Activated naive CD4-positive, alpha-beta T cell (primary cell): ENCODE measurements at places on chromosomes 3 and 15.

GRCh38 chr3:121545574-121546455 is at the start of gene POLQ:
POLQ (minus strand) TSS chr3:121545988; CDS start chr3:121545877, 111 bp downstream.
- peak; percentile 72 for DNase-seq

DNA sequence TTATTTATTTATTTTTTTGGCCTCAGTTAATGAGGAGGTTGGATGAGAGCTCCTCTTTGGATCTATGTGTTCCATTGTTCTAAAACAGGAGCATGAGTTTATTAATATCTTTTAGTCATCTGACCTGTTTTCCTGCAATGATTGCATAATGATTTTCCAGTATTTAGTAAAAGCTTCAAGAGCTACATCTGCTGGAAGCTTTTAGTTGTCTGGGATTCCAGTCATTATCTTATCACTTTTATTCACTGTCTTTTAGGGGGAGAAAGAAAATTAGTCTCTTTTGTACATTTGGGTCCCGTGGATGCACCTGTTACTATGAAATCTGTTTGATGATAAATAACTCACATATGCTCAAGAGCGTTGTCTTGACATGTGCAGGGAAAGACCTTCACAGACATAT is 1270.0 kb downstream of the ROBO1 start:
- no peak for DNase-seq

GRCh38 chr3:188158731-188159310 is 4.9 kb downstream of the LPP start:
- no peak for DNase-seq

GRCh38 chr15:83837945-83838571 is 184.1 kb downstream of the ADAMTSL3 start:
- DNase-seq, result no peak

GRCh38 chr15:80937718-80938117 is 51.9 kb downstream of the MESD start:
- no peak for DNase-seq

DNA sequence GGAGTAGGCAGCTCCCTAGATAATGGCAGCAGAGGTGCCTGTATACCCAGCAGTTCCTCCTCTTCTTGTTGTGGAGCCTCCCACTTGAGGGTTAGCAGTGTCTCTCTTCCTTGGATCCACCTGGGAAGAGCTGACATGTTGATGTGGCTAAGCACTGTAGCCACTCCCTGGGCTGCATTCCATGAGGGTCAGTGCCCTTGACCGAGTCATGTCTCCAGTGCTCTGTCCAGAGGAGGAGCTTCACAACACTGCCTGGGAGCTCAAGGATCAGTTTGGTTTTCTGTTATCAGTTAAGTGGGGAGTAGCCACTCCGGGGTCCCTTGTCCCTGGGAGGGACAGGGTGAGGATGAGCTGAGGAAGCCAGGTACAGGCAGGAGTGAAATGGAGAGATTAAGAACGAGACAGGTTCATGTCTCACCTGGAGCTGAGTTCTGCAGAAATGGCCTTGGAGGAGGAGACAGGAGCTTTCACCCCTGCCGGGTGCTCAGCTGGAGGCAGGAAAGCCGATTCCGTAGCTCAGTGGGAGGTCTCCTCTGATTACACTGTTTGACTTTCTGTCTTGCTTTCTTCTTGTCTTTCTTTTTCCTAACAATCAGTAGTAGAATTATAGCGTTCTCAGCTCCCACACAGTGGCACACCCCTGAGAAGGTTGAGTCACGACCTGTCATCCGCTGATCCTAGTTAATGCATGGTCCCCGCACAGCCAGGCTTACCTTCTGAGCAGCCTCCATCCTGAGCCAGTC is 57.9 kb upstream of the SEC22A start:
- DNase-seq, result no peak

GRCh38 chr3:123412076-123412475 is 36.8 kb downstream of the ADCY5 start:
- DNase-seq, result no peak

GRCh38 chr15:40412095-40412759 is 6.6 kb downstream of the IVD start:
- no peak for DNase-seq

- peak; percentile 38 for DNase-seq
These were observed 550 bp downstream of the RPP25 start for GRCh38 chr15:74955796-74956647.

DNA sequence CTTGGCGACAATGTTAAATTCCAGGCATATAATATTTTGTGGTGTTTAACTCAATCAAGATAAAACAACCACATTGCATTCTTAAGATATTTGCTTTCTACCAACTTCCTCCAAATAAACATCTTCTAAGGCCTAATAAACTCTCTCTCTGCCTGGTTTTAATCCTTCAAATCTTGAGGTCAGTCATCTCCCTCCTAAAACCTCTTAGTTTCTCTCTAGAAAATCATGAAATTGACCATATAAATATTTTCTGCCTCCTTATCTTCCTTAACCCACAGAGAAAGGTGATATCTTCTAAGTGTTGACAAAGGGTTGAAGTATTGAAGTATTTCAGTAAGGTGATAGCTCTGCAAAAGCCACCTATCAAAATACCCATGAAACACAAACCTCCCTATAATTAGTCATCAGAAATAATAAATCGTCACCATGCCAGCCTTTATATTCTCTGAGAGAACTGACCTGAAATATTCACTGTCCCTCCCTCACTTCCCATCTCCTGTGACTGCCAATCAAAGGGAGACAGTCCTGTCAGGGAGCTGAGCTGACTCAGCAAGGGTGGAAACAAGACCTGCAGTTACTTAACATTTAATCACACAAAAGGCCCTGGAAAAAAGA is 1261.1 kb downstream of the ROBO1 start:
- DNase-seq, result no peak

DNA sequence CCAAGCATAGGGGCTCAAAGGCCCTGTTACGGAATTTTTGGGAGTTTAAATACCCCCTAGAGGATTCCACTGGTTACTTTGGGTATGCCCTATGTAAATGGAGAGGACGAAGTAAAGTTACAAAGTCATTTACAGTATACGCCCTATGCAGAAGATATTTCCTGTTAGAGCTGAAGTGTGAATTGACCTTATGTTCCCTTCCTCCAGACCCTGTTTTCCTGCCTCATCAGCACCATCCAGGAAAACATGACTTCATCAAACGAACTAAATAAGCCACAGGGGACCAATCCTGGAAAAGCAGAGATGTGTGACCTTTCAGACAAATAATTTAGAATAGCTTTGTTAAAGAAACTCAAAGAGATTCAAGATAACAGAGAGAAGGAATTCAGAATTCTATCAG is 177.4 kb downstream of the SQOR start:
- no peak for DNase-seq

- no peak for DNase-seq
These were observed 93.5 kb downstream of the ADAMTS17 start for GRCh38 chr15:100248236-100248635.

GRCh38 chr3:117565777-117566176 is 856.2 kb downstream of the TUSC7 start:
- DNase-seq, result no peak

DNA sequence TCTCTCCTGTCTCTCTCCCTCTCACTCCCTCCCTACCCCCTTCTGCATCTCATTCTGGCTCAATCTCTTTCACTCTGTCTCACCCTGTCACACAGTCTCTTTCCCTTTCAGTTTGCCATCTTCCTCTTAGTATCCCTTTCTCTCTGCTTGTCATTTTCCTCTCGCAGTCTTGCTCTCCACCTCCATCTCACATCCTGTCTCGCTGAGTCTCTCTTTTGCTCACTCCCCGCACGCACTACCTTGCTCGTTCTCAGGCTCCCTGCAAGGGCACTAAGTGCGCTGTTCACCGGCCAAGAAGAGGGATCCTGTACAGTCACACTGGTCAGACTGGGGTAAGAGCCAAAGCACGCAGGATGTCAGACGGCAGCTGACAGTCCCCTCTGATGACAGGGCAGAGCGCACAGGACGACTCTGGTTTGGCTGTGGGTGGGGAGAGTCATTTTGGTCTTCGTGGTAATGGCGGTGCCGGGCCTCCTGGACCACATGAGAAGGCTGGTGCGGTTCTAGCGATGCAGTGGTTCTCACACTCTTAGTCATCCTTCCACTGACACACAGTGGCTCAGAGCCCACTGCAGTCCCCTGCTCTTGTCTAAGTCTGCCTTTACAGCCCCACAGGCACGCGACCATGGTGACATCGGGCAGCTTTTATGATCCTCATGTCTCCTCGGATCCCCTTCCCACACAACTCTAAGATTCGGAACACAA is 356.8 kb downstream of the FOXP1 start:
- DNase-seq, result peak; percentile 85

DNA sequence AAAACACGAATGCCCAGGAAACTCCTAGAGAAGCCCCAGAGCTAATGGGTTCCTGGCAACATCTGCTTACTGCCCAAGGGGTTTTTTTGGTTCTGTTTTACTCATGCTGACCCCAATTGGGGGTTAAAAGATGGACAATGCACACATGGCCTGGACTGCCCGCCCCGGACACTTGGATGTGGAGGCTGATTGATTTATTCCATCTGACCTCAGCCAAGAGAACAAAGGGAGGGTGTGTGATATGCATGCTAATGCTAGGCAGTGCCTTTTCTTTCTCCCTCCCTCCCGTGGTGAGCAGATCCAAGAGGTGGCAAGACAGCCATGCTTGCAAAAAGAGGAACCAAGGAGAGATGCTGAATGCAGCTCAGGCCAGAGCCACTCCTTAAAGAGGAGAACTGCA is 3.3 kb upstream of the LRTM1 start:
- no peak for DNase-seq

DNA sequence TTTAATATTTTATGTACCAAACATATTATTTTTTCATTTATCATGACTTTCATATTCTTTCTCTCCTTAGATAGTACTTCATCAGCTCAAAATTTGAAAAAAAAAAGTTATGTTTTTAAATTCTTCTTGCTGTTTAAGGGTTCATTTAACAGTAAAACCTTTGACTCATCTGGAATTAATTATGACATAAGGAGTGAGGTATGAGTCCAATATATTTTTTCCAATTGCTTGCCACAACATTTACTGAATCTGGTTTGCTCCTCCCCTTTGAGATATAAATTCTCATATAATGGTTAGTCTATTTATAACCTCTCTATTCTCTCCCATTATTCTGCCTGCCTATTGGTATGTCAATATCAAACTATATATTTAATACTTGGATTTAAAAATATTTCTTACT is 387.8 kb downstream of the TUSC7 start:
- no peak for DNase-seq

- no peak for DNase-seq
These were observed 609 bp upstream of the UROC1 start for GRCh38 chr3:126517986-126518778.

- no peak for DNase-seq
These were observed 33.2 kb downstream of the TRIM69 start for GRCh38 chr15:44769521-44769920.

GRCh38 chr3:54541369-54541768 is 386.5 kb downstream of the LRTM1 start:
- DNase-seq, result no peak

DNA sequence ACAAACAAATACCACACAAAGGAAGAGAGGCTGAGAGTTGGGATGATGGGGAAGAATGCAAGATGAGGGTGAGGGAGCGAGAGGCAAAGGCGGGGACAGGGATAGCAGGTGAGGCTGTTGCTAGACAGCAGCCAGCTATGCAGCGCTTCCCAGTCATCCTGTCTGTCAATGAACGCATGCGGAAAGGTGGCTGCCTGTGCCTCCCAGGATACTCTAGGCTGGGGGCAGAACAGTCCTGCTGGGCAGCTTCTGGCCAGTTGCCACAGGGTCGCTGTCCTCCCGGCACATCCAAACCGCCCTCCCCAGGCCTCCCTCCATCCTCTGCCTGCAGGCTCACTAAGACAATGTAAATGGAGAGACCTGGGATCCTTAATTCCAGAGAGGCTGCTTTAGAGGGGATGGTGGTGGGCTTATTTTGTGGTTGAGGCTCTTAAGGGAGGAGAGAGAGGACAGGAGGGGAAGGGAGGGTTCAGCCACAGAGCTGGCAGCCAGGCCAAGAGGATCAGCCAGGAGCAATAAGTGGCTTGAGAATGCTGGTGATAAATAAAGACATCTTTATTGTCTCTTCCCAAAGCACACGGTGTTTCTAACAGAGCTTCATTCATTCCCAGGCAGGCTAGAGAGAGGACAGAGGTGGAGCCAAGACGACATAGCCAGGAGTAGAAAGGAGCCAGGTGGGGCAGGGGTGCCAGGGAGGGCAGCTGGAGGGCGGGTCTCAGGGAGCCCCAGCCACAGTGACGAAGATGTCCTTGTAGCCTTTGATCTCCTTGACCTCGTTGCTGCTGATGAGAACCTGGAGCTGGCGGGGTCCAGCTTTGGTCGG is 9.2 kb upstream of the TGM5 start:
- no peak for DNase-seq

- no peak for DNase-seq
These were observed 207.9 kb upstream of the CDIN1 start for GRCh38 chr15:36371509-36371908.

GRCh38 chr3:140160553-140160952 is 225.6 kb downstream of the CLSTN2 start:
- no peak for DNase-seq

DNA sequence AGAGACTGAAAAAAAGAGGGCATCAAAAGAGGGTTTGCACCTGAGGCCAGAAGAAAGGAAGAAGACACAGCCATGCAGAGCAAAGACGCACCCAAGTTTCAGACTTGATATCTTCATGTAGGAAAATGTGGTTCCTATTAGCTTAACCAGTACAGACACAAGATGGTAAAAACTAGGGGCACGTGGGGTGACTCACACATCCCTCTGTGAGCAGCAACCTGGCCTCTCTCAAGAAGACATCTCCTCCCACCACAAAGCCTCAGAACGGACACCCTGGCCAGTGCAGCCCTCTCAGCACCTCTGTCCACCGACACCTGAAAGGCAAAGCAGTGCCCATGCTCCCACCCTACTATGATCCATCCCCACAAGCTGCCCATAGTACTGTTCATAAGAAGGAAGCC is 33.3 kb downstream of the GLB1 start:
- DNase-seq, result no peak

GRCh38 chr3:64058566-64058965 is 35.3 kb upstream of the PSMD6 start:
- no peak for DNase-seq

DNA sequence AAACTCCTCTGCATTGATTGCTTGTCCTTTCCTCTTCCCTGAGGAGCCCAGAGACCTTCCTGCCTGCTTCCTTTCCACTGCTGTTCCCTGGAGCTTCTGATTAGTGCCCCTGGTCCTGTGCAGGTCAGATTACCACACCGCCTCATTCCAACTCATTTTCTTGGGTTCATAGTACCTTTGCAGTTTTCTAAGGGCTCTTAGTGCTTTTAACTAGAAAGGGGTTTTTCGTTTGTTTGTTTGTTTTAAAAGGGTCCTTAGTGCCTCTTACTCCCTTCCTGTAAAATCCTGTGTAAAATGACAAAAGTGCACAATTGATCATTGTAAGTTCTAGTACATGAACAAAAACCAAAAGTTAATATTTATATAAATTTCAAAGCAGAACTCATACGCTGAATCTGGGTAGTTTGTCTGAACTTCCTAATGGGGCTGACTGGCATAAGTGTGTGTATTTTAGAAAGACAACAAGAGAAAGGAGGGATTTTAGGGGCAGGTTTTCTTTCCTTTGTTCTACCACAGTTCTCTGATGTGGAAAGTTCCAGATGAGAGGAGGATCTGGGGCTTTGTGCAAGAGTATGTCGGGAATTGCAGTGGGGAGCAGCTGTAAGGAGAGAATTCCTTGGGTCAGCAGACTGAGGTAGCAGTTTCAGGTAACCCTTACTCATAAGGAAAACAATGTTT is 30.6 kb downstream of the SNRK start:
- no peak for DNase-seq

GRCh38 chr3:197508924-197509775 is 46.6 kb downstream of the BDH1 start:
- DNase-seq, result no peak
